Endothelial cell (in vitro differentiated cells): ENCODE measurements at places on chromosomes 6 and 20. TPM values are rescaled to one million over a fixed set of nuclear protein-coding genes. Genes with fewer than 3 reads are reported as not detected.

DNA sequence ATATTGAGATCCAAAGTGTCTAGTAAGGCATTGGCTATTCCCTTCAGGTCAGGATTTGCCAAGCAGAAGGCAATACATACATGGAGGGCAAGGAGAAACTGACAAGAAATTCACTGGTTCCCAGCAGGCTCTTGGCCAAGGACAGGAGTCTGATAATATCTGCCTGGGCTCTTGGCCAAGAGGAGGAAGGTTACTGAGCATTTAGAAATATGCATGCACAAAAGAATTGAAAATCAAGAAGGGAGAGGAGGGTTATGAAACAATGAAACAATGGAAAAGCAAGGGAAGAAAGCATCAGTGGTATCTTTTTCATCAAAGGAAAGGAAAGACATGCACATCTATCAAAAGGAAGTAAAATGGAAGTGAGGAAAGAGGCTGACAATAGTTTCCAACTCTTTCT lies 42.4 kb downstream of the ARHGAP18 start:
- no peak for DNase-seq

C4A gene
- total RNA-seq = 6.1 TPM

- no peak for DNase-seq
Observed at GRCh38 chr6:15947923-15948322, 181.0 kb upstream of the MYLIP start.

DNA sequence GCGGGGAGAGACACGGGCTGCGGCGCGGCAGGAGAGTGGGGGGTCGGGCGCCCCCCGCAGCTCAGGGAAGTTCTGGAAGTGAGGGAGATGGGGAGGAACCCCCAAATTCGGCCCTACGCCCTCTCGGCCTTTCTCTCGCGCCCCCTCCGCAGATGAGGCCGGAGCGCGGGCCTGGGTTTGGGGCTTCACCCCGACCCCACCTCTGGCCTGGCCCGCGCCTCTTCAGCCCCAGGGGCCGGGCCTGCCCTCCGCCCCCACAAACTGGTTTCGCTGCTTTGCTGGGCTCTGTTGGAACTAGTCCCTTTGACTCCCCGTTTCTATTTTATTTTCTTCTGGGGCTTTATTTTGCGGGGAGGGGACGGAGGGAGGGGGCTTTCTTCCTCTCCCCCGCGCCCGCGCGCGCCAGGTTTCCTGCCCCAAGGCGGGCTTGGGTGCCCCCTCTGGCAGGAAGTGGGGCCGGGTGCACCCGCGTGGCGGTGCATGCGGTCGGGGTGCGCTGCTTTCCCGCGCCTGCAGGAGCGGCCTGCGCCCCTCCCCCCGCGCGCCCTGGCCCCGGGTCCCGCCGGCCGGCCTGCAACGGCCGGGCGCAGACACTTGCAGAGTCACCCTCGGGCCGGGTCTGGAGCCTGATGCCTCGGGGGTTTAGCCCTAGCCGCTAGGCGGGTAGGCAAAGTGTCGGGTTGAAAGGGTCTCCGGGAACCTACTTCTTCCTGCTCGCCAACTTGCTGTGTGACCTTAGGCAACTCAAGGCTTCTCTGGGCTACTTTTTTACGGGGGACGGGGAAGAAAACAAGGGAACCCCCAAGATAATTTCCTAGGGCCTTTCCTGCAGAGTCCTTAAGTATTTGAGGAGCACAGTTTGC lies 1.3 kb downstream of the HMGA1 start:
- peak; percentile 57 for DNase-seq

C6orf52 gene
- 1.6 TPM for total RNA-seq

- DNase-seq = no peak
Observed at GRCh38 chr20:31846793-31847138, 1.4 kb upstream of the FOXS1 start.

- DNase-seq = no peak
Observed at GRCh38 chr20:33531047-33531877, 41.4 kb downstream of the CBFA2T2 start.

DNA sequence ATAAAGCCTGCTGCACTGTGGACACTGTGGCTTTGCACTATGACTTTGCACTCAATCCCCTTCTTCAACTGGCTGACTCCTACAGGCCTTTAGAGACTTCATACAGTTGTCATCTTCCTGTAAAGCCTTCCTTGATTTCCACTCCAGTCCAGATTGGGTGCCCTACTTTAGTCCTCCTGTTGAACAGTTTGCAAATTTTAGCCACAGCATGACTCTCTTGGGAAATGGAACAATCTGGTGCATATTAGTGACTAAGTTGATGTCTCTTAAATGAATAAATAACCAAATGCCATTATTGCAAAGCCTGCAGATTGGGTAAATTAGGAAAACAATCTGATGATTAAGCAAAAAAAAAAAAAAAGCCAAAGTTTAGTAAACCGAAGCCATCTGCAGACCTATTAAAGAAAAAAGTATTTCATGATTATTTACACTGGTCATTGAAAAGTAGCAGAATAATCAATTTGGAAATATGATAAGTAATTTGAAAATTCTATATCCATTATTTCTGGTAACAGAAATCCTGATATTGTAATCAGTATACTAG lies 12.6 kb downstream of the PLCB4 start:
- no peak for DNase-seq

DNA sequence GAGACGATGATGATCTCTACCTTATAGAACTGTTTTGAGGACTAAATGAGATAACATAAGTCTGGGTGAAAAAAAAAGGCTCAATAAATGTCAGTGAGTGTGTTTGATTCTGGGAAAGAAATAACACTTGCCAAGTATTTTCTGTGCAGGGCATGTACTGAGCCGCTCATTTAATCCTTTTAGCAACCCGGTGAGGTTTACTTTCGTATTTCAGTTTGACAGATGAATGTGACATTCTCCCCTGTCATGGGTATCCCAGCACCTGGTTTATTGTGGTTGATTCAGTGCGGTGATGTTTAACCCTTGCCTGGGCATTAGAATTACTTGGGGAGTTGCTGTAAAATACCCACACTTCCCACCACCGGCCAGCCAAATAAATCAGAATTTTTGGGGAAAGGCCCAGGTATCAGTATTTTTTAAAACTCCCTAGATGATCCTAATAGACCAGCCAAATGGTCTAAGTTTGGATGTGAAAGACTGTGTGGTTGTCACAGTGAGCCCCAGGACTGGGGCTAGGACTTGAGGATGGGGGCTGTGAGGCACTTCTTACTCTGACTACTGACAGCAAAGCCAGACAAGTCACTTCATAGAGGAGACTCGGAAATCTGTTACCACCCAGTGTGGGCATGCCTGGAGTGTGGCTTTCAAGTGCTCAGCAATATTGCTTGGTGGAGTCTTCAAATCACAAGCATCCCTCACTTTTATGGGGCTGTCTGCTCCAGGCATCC lies 100.2 kb upstream of the KCNG1 start:
- DNase-seq = no peak

- no peak for DNase-seq
Observed at GRCh38 chr20:10596710-10597121, 77.1 kb downstream of the JAG1 start.

- no peak for DNase-seq
Observed at GRCh38 chr6:114142258-114142657, 171.3 kb upstream of the HDAC2 start.

GRCh38 chr6:169723991-169724493 lies 258 bp downstream of the PHF10 start:
- DNase-seq = peak; percentile 44
